ENCODE measurements at places on chromosomes 3 and 15. TPM values are rescaled to one million over a fixed set of nuclear protein-coding genes. Genes with fewer than 3 reads are reported as not detected.

The PLSCR2 gene
- not detected for total RNA-seq

The GPR176 gene
- total RNA-seq: 147 TPM

The C3orf20 gene
- total RNA-seq: under 0.01 TPM

The CLSTN2 gene
- total RNA-seq: 1.6 TPM

The DNASE1L3 gene
- 0.07 TPM for total RNA-seq

The RNU5B-1 gene
- total RNA-seq: not detected

The FMN1 gene
- total RNA-seq: 2.5 TPM

The SLC12A1 gene
- not detected for total RNA-seq

The OXSM gene
- total RNA-seq: 9.8 TPM

The ARIH1 gene
- total RNA-seq: 72.7 TPM

The PIERCE2 gene
- total RNA-seq: 3.1 TPM

The COL7A1 gene
- 40.7 TPM for total RNA-seq

The KBTBD13 gene
- total RNA-seq: not detected

The GRM2 gene
- total RNA-seq: 0.07 TPM

The SEMA3B gene
- total RNA-seq: 25.6 TPM

The GABRB3 gene
- 1.3 TPM for total RNA-seq

The SLC22A13 gene
- total RNA-seq: 1.2 TPM

The UBAP1L gene
- 2.2 TPM for total RNA-seq

The IQCF2 gene
- total RNA-seq: not detected

The RYR3 gene
- 0.07 TPM for total RNA-seq

The TRPM1 gene
- total RNA-seq: not detected

The PDE8A gene
- 30.5 TPM for total RNA-seq

The PPP1R14D gene
- not detected for total RNA-seq

The CFAP100 gene
- total RNA-seq: not detected

The IDH2 gene
- 61.6 TPM for total RNA-seq

The STOML1 gene
- 26.6 TPM for total RNA-seq

The PYGO1 gene
- 10.1 TPM for total RNA-seq

The ISL2 gene
- not detected for total RNA-seq

The EOMES gene
- not detected for total RNA-seq

The SLC51A gene
- total RNA-seq: not detected

The POLQ gene
- total RNA-seq: 1.3 TPM

The SAMD7 gene
- total RNA-seq: not detected

The KCNAB1 gene
- 35.6 TPM for total RNA-seq

The ANKRD34C gene
- not detected for total RNA-seq

The RTP3 gene
- not detected for total RNA-seq

The PPM1L gene
- total RNA-seq: 11.6 TPM

The PRKCI gene
- total RNA-seq: 54.9 TPM

The C3orf85 gene
- not detected for total RNA-seq

The C3orf22 gene
- not detected for total RNA-seq

The FBXO40 gene
- not detected for total RNA-seq

The UROC1 gene
- total RNA-seq: not detected

The TMF1 gene
- total RNA-seq: 43.3 TPM

The CHMP2B gene
- total RNA-seq: 20.6 TPM

The HMG20A gene
- 28.2 TPM for total RNA-seq

The PAQR5 gene
- total RNA-seq: 0.03 TPM

The SLC22A14 gene
- total RNA-seq: 0.66 TPM

The SYNPR gene
- total RNA-seq: not detected

The CNTN4 gene
- total RNA-seq: not detected

The ARL8B gene
- 73.9 TPM for total RNA-seq

The SLC27A2 gene
- total RNA-seq: 0.26 TPM

The MYLK gene
- 500 TPM for total RNA-seq

The HES1 gene
- 7.9 TPM for total RNA-seq

The AHSG gene
- not detected for total RNA-seq

The ACP3 gene
- 0.33 TPM for total RNA-seq

The EBLN2 gene
- total RNA-seq: 4.2 TPM

The SPINK8 gene
- total RNA-seq: not detected
